ENCODE measurements at places on chromosomes 5 and 9.
A peak's percentile ranks its signal among the peaks of the same experiment; 100 is the strongest.

- no peak for DNase-seq
Observed at GRCh38 chr9:92786298-92786697, 21.7 kb upstream of the BICD2 start.

DNA sequence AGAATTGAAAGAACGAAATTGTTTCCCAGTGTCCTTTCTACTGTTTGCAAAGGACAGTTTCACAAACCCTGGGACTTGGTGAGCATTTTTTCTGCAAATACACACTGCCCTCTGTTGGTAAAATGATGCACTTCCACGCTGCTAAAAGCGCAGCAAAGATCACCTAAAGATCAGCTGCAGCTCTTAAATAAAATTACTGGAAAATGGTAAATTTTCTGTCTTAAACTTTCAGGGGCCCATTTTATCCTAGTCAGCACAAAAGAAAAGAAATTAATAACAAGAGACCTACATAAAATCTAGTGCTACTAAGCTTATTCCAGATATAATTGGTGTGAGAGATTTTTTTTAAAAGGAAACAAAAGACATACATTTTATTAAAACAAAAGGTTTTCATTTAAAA, 566.0 kb downstream of the CAAP1 start:
- DNase-seq, result peak; percentile 59

DNA sequence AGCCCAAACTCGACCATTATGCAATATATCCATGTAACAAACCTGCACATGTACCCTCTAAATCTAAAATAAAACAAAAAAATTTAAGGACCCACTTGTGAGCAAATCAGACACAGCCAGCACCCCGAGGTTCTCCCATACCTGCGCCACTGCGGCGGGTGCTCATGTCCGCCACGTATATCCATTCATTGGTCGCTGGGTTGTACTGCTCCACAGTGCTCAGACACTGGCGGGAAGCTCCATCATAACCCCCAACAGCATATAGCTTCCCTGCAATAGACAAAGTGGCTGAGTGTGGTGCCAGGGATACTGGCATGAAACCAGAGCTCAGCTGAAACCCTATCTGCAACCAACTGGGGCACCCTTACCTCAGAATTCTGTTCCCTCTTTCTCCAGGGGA, 102.0 kb downstream of the KLHL3 start:
- DNase-seq, result no peak

GRCh38 chr5:77087484-77088261, 588 bp upstream of the ZBED3 start:
- peak; percentile 56 for DNase-seq

GRCh38 chr5:537098-537497, 12.8 kb upstream of the SLC9A3 start:
- no peak for DNase-seq

- DNase-seq, result no peak
Observed at GRCh38 chr5:75465480-75465879, 45.9 kb downstream of the CERT1 start.

GRCh38 chr5:41925555-41925951, 472 bp downstream of the FBXO4 start:
- DNase-seq, result no peak

DNA sequence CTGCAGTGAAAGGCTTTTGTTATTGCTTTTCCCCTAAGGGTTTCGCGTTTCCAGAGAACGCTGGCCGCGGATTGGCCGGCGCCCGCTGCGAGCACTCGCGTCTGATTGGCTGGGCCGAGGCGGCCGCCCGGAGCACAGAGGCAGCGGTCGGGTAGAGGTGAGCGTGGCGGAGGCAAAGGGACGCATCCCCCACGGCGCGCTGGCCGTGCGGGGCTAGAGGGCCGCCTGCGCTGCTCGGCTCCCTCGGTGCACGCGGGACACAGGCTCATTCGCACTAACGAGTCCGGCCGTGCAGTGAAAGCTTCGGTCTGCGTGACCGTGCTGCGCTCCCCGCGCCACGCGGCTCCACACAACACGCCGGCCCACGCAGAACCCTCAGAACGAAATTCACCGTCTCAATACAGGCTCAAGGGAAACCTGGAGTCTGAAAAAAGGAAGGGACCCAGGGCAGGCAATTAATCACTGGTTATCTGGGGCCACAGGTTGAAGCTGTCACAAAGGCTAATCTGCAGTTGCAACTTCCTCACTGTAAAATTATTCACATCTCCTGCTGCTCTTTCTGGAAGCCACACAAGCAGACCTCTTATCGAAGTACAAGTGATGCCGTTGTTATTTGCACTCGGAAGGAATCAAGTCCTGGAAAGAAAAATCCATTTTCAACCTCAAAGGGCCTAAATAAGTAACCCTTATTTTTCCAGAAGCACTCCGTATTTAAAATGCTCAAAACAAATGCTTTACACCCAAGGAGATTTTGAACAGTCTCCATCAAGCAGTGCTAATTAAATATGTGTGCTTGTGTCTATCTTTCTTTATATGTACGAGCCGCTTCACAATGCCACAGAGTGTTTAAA, 94.6 kb downstream of the ZNF608 start:
- peak; percentile 93 for DNase-seq

GRCh38 chr5:56481428-56482357, 248.6 kb upstream of the ANKRD55 start:
- peak; percentile 69 for DNase-seq

- DNase-seq, result no peak
Observed at GRCh38 chr9:104386425-104387069, 117.5 kb upstream of the OR13F1 start.

- DNase-seq, result peak; percentile 76
Observed at GRCh38 chr5:177472460-177473442, 683 bp downstream of the DBN1 start.

DNA sequence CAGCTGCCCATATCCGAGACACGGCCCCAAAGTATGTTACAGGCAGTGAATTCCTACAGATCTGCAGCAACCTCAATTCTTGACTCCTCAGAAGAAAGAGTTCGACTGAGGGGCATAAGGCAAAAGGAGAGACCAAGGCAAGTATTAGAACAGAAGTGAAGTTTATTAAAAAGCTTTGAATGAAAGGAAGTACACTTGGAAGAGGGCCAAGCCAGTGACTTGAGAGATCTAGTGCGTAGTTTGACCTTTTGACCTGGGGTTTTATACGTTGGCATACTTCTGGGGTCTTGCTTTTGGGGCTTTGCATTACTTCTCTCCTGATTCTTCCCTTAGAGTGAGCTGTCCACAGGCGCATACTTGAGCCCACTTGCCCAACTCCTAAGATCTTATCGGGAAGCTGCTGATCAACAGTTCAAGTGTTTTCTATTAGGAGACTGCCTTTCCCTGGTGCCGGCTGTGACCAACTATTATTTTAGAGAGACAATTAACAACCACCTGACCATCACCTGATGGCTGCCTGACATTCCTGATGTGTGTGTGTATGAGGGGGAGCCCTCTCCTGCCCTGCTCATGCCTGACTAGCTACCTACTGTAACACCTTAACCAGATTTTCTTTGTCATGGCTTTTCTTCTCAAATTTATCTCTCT, 1.5 kb upstream of the DEPDC1B start:
- DNase-seq, result no peak

GRCh38 chr5:17154211-17154996, 63.0 kb upstream of the BASP1 start:
- no peak for DNase-seq

DNA sequence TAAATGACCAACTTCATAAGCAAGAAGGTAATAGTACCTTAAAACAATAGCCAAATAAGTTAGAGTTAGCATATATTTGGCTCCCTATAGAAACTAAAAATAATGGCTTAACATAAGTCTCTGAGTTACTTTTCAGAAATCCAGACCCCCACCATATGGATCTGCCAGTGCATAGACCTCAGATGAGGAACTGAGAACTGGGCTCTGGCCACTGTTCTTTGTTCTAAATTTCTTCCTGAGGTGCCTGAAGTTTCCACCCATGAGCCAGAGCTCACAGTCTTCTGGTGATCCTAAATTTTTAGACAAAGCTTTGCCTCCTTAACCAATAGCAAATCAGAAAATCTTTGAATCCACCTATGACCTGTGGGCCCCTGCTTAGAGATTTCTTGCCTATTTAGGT, 250.9 kb downstream of the YTHDC2 start:
- no peak for DNase-seq

DNA sequence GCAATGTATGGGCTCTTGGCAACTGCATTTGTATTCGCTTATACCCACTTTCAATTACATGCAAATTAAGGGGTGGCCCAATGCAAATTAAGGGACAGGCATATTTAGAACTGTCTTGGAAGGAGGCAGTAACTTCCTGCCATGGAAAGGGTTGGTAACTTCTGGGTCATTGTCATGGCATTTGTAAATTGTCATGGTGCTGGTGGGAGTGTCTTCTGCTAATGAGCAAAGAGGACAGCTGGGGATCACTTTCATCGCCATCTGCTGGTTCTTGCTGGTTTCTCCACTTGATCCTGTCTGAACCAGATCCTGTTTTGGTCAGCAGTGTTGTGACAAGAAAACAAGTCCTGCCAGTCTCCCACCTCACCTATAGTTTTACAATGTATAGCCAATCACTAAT, 23.3 kb upstream of the UGT3A2 start:
- DNase-seq, result no peak

- peak; percentile 51 for DNase-seq
Observed at GRCh38 chr9:84670138-84671041, 861 bp downstream of the NTRK2 start.

- no peak for DNase-seq
Observed at GRCh38 chr5:72383280-72383679, 63.1 kb downstream of the PTCD2 start.

DNA sequence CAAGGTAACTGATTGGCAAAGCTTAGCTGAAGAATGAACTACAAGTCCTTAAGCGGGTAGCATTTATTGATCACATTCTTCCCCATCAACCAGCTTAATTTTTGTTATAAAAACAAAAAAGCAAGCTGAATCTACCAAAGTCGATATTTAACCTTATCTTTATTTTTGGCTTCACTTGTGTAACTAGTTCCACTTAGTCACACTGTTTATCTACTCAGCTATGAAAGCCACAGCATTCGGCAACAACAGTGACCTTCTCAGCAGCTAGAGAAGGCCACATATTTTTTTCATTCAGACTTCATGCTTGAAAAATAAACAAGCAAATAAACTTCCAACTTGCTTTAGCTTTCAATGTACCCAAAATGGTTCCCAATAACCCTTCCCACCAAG, 69.4 kb downstream of the KLHL3 start:
- no peak for DNase-seq

GRCh38 chr9:75210215-75210614, 121.9 kb downstream of the OSTF1 start:
- DNase-seq, result no peak

DNA sequence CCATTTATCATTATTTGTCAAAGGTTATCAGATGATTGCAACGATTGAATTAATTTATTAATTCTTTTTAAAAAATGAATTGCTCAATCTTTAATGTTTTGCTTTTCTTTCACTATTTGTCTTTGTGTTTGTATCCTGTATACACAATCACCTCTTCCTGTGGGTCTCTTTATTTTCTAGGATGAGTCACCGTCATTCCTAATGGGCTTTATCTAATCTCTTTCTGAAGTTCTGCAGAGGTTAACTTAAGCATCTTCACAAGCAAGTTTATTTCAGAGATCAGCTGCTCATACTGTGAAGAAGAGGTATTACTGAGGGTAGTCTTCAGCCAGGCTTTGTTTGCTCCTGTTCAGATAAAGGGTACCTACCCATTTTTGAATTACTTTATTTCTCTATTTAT, 323.9 kb downstream of the NNT start:
- no peak for DNase-seq

- DNase-seq, result no peak
Observed at GRCh38 chr5:172683645-172684471, 42.8 kb downstream of the NEURL1B start.

DNA sequence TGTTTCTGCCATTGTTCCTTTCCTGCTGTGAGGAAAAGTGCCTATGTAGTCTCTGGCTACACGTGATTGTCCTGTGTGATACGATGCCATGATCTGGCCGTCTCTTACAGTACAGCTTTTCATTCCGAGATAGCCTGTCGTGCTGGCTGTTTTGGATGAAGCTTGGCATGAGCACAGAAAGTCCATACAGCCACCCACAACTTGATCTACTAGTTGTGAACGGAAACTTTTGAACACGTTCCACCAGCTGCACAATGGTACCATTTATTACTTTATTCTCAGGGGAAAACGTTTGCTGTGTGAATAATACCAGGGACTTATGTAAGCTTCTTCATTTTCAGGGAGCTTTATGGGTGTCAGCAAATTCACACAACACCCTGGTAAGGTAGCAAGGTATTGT, 217.6 kb upstream of the ANKRD55 start:
- DNase-seq, result no peak

GRCh38 chr5:178325679-178326373, 93.2 kb upstream of the PHYKPL start:
- peak; percentile 48 for DNase-seq

DNA sequence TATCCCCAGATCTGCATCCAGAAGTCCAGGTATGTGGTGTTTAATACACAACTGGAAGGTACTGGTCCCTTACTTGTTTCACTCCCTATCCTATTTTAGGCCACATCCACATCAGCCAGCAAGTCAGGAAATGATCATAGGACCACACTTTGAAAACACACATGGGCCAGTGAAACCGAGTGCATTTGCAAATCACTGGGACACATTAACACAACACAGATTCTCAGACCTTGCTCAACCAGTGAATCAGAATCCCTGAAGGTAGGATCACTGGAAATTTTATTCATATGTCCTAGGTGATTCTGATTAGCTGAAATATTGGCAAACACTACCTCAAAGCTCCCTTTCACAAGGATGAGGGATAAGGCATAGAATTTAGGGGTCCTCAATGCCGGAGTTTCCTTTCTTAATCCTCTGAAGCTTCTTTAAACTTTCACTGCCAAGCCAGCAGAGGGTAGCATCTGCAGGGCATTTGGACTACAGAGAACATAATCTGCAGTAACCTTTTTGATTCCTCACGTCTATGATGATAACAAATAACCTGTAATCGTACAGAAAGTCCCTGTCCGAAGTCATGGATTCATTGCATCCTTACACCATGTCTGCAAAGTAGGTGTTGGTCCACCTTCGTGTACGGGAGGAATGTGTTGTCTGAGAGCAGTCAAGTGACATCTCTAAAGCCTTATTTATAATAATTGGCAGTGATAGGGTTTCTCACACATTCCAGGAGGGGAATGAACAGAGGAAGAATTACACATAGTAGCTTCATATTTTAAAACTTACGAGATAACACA, 11.0 kb upstream of the ABLIM3 start:
- no peak for DNase-seq

GRCh38 chr5:63674881-63675280, 287.4 kb downstream of the HTR1A start:
- DNase-seq, result no peak

DNA sequence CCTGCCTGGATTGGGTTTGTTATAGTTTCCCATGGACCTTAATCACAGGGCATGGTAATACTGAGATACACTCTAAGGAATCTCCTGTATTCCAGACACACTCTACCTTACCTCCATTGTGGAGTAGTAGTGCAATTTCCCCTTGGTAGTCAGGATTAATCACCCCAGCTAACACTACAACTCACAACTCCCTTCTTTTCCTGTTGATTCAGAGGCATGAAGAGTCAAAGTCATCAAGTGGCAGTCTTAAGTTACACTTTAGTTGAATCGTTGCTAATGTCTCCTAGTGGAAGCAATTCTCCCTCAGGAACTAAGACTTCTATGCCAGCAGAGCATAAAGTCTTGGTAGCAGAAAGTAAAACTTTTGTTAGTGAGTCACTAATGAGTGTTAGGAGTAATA, 122.7 kb upstream of the APC start:
- no peak for DNase-seq

- no peak for DNase-seq
Observed at GRCh38 chr5:158679221-158679641, 420.5 kb downstream of the EBF1 start.

GRCh38 chr5:138582959-138583358, 7.8 kb upstream of the HSPA9 start:
- no peak for DNase-seq

GRCh38 chr5:16924206-16924605, 11.9 kb downstream of the MYO10 start:
- DNase-seq, result no peak
